Germinal center (tissue), 1 donor: ENCODE measurements at places on chromosomes 3 and 15.

DNA sequence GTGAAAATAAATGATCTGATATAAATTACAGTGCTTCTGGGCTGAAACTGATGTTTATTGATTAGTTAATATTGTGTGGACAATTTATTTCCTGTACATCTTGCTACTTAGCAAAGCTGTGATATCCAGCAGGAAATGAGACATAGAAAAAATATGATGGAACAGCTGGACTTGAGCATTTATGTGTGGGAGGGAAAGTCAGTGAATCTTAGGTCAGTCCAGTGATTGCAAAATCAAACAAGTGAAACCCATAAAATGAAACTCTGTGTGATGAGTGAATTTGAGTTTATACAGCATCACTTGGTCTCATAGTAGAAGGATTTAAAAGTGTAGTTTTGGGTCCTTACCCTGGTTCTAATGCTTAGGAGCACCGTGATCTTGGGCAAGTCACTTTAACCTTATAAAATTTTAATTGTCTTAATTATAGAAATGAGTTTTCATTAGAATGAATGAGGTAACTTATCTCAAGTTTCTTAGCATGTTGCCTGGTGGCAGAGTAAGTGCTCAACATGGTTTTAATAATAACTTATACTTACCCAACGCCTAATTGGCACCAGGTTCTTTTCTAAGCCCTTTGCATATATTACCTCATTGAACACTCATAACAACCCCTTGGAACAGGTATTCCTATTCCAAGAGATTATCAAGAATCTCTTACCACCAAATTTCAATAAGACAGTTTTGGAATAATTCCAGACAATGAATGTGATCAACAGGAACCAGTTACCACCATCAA, 194.6 kb downstream of the ADAMTSL3 start:
- no peak for DNase-seq

- DNase-seq, result no peak
Observed at GRCh38 chr15:101559952-101560351, 70.4 kb upstream of the PCSK6 start.

DNA sequence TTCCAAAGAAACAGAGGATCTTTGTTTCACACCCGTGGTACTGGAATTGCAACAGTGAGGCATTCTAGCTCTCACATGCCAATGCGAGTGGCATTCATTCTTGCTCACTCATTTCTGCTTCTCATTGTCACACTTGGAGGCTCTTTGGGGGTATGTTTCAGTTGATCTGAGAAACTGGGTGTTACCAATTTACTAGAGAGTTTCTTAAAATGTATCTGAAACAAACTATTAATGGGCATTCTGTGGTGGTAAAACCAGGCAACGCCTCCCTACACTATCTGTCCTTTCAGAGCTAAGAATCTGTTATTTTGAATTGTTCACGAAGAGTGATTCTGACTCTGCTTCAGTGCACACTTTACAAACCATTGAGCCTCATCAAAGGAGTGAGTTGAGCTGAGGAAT, 140.6 kb upstream of the BHLHE40 start:
- DNase-seq, result no peak

DNA sequence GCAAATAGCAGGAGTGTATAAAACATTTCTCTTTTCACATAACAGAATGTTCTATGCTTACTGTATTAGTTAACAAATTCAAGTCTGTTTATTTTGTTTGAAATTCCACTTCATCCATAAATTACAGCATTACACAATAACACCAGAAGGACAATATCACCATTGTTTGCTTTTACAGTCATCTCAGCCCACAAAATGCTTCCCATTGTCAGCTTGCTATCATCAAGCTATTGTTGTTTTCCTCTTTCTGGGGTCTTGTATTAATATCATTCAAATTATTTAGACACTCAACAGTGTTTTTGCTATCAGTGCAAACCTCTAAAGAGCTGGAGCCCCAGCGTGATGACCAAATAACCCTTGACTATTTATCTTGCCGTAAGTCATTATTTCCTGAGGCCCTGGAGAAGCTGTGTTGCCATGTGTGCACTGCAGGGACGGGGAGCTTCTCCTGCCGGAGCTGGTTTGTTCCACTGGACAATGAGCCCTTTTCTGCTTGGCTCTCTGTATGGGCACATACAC, 1.1 kb downstream of the SAMMSON start:
- DNase-seq, result no peak

- DNase-seq, result no peak
Observed at GRCh38 chr15:52207191-52207590, 16.0 kb upstream of the GNB5 start.

- DNase-seq, result no peak
Observed at GRCh38 chr3:108677811-108678210, 79.4 kb downstream of the RETNLB start.

DNA sequence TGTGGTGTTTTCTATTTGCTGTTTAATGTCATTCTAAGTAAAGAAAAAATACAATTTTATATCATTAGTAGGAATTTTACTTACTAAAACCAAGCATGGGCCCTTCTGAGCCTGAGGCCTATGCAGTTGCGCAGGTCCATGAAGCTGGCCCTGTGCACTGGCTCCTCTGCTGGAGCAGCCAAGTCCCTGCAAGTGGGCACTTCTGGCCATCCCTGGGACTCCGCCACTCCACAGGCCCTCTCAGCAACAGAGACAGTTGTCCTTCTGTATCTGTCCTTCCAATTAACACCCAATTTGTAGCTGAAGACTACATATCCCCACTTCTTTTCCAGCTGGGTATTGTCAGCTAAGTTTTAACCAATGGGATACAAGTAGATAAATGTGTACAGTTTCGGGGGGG, 49.9 kb upstream of the RYK start:
- no peak for DNase-seq

DNA sequence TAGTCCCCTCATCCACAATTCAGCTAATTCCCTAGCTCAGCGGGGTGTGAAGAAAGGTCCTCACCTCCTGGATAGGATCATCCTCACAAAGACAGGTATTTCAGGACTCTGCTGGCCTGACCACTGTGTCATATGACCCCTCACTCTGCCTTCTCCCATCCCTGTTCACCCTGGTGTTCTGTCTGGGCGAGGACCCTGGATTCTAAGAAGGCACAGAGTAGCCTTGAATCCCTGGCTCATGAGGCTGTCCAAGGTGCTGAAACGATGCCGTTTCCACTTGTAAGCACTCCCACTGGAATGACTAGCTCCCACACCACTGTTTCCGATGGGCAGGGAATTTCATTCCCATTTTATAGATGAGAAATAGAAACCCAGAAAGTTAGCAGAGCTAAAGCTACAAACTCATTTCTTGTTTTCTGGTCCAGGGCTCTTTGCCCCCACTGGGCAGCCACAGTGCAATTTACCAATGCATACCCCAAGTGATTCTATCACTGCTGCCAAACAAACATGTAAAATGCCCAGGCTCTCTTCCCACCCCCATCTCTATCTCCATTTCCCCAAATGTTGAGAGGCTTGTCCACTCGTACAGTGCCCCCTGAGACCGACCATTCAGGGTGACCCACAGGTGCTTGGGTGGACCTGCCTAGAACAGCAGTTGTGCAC, 83.2 kb downstream of the RAB11A start:
- DNase-seq, result no peak

DNA sequence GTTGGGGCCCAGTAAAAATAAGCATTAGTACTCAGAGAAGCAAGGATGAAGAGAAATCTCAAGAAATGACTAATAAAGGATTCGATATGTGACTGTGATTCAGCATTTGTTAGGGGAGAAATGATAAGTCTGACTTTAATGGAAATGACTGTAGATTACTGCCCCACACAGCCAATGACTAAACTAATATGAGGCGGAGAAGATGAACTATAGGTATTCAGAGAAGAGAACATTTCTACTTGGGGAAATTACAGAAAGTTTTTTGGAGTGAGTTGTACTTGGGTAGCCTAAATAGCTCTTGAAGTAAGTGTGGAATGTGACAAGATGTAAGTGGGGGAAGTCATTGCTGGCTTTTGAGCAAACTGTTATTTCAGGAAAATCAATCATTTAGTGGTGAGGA, 380.0 kb downstream of the PDCD6IP start:
- DNase-seq, result no peak

GRCh38 chr3:10655105-10655504, 149.7 kb upstream of the ATP2B2 start:
- DNase-seq, result no peak

DNA sequence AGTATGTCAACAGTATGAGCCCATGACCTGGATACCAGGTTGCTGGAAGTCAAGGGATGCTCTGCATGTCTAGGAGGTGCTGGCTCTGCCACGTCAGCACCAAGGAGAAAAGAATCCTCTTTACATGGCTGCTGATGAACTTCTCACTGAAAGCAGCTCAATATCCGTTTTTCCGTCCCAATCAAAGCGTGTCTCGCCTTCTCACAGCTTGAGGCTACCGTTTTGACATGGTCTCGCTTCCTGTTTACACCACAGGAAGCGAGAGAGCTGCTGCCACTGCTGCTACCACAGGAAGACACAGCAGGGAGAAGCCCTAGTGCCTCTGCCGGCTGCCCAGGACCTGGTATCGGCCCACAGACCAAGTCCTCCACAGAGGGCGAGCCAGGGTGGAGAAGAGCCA, 27.3 kb downstream of the STARD5 start:
- peak; percentile 40 for DNase-seq

DNA sequence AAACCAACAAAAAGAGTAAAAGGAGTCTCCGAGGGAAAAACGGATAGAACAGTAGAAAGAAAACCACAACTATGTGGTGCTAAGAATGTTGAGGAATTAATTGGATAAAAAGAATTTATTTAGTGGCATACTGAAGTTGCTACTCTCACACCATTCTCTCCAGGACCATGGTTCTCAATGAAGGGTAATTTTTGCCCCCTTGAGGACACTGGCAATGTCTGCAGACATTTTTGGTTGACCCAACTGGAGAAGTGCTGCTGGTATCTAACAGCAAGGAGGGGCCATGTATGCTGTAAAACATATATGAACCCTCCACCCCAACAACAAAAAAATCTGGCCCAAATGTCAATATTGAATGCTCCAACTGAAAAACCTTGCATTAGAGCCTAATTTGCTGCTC, 85.9 kb upstream of the CSPG5 start:
- peak; percentile 28 for DNase-seq

DNA sequence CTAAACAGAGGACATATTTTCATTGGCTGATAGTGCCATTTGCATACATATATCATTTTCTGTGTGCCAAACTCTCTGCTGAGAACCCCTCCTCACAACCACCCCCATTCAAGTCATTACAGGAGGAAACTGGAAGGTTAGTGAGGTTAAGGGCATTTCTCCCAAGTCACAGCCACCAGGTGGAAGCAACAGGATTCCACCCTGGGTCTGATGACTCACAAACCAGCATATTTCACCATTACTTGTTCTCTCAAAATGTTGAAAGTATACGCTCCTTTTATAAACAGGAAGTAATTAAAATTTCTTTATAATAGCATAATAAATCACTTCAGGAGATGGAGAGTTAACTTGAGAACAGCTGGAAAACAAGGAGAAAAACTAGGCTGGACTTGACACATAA, 398.6 kb upstream of the WNT5A start:
- no peak for DNase-seq

GRCh38 chr3:46948830-46949671, 27.5 kb downstream of the CCDC12 start:
- DNase-seq, result no peak

- DNase-seq, result no peak
Observed at GRCh38 chr3:13074006-13074375, 762 bp upstream of the IQSEC1 start.

GRCh38 chr15:69017978-69018377, 3.5 kb downstream of the NOX5 start:
- no peak for DNase-seq

DNA sequence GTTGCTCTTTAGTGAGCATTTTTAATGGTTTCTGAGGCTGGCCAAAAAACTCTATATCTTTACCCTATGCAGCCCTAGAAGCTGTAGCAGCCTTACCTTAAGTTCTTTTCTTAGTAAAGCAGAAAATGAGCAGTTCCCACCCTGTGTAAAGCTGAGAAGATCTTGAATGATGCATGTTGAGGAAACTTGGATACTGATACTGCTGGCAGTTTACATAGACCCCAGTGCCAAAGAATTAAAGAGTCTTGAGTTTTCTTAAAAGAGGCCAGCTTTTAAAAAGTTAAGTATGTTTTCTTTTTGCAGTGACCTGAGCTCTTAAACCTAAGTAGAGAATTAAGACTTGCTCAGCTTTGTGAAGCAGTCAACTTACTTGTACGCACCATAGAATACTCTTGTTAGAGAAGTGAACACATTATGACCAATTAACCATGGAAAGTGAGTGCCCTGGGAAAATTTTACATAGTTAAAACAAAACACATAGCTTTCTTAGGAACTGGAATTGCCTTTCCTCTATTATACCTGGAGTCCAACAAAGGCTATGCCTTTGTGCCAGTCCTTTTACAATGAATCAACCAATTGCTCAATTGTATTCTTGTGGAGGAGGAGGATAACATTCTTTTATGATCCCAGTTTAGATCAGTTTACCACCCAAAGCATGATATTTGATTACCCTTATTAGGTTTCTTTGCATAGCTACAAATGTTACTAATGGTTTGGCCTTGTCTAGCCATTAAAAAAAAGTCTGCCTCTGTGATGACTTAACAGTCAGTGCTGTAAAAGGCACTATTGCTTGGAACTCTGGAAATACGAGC, 28.4 kb downstream of the PLS1 start:
- no peak for DNase-seq

DNA sequence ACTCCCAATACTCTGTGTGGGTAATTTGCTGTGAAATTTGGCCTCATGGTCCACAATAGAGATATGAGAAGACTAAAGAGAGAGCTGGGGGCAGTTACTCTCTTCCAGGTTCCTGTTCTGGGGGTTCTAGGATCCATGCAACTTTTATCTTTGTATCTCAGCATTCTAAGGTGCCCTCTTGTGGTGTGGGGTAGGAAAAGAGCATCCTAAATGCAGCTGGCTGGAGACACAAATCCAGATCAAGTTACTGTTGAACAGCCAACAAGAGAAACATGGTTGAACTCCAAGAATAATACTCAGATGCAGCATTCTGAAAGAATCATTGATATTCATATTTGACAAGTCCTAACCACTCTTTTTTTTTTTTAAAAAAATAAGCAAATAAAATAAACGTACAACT, 238.2 kb downstream of the GREM1 start:
- DNase-seq, result peak; percentile 23

- DNase-seq, result no peak
Observed at GRCh38 chr3:23004971-23005370, 198.2 kb upstream of the UBE2E2 start.

GRCh38 chr3:149609595-149609994, 48.2 kb downstream of the WWTR1 start:
- no peak for DNase-seq

DNA sequence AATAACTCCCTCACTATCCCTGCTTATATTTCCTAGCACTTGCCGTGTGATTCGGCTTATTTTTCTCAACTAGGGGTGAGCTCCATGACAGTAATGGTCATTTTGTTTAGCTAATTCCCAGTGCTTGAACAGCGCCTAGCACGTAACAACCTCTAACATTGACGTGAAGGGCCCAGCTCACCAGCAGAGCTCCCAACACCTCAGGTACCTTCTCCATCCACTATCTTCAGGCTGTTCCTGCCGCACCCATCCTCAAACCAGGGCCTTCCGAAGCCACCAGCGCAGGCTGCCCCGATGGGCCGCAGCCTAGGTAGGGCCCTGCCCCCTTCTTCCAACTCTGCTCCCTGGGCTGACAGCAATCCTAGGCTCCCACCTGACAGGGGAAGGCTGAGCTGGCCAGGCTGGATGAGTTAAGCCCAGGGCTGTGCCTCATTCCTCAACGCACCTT, 751 bp upstream of the RPS17 start:
- peak; percentile 16 for DNase-seq

GRCh38 chr3:181695661-181696491, 15.8 kb upstream of the SOX2 start:
- DNase-seq, result no peak
